ENCODE measurements at places on chromosomes 7 and 10. TPM values are rescaled to one million over a fixed set of nuclear protein-coding genes. Genes with fewer than 3 reads are reported as not detected.

DNA sequence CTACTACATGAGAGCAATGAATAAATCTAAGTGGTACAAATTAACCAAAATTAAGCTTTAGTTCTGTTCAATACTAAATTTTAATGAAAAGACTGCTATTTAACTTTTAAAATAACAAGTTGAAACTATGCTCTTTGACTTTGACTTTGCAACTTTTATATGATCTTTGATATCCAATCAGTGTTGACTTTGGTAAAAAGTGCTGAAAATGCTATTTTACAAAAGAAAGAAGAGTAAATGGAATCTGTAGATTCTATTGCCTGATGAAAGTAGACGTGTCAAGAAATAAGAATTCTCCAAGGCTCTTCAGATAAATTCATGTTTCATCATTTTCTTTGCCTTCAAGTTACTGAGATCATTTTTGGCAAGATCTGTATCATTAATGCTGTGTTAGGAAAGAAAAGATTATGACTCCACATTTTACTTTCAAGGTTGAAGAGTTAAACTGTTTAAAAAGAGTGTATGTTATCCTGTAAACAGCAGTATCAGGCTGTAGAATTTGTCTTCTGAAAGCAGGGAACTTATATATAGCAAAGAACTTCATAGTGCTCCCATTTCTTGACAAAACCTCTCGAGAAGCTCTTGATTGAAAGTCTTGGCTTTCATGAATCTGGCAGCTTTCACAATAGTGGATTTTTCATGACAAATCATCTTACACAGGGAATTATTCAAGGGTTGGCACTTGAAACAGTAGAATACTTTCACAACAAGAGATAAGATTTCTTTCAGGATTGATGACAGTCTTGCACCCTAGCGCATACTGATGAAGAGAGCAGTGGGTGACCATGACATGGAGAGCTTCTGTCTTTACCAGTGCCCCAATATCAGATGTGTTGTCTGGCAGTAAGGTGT, 72.1 kb downstream of the PTEN start:
- DNase-seq, result no peak

DNA sequence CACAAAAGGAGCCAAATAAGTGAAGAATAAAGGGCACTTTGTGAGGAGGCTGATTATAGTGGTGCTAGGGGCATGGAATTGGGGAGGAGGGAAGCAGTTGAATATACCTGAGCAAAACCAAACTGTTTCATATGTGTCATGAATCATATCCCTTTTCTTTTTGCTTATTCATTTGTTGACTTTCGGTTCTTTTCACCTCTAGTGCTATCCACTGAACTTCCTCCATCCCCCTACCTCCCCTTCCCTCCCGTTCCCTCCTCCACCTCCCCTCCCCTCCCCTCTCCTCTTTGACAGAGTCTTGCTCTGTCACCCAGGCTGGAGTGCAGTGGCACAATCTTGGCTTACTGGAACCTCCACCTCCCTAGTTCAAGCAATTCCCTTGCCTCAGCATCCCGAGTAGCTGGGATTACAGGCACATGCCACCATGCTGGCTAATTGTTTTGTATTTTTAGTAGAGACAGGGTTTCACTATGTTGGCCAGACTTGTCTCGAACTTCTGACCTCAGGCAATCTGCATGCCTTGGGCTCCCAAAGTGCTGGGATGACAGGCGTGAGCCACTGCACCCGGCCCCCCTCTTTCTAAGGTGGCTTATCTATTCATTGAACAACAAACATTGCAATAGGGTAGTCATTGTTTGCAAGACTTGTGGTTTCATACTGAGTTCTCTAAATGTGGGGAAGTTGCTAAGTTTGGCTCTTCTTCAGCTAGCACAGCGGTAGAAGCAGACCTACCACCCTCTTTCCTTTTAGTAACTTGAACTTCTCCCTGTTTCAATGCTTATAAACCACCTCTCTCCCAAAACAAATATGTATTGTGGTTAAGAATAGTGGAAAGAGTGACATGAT, 150.4 kb upstream of the PRPS1L1 start:
- DNase-seq, result no peak

GRCh38 chr7:48058990-48059389, 23.6 kb downstream of the C7orf57 start:
- no peak for DNase-seq

GRCh38 chr7:82697897-82698296, 254.3 kb upstream of the CACNA2D1 start:
- peak; percentile 1 for DNase-seq

GRCh38 chr7:95198863-95199262, 125.5 kb downstream of the PON1 start:
- no peak for DNase-seq

- DNase-seq, result no peak
Observed at GRCh38 chr10:113594652-113595051, 41.8 kb downstream of the HABP2 start.

The CHPF2 gene
- total RNA-seq, result 71.3 TPM

The ZNF467 gene
- 2.7 TPM for total RNA-seq

GRCh38 chr10:30509508-30509907, 75.5 kb downstream of the MAP3K8 start:
- no peak for DNase-seq

DNA sequence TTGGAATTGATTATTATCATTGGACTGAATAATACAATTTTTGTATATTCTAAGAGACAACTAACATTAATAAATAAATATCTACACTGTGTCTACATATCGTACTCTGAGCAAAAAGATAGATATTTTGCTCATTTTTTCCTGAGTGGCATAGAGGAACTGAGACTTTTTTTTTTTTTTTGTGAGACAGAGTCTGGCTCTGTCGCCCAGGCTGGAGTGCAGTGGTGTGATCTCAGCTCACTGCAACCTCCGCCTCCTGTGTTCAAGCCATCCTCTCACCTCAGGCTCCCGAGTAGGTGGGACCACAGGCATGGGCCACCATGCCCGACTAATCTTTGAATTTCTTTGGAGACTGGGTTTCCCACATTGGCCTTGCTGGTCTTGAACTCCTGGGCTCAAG, 14.0 kb downstream of the KMT2E start:
- DNase-seq, result no peak

All from pulmonary artery endothelial cell (primary cell).